Amniotic stem cell (primary cell): ENCODE measurements at places on chromosomes 13 and 19.

GRCh38 chr19:3433313-3433712, 47.0 kb downstream of the SMIM24 start:
- no peak for DNase-seq

- no peak for DNase-seq
These were observed 14.7 kb upstream of the EVI5L start for GRCh38 chr19:7815325-7815724.

DNA sequence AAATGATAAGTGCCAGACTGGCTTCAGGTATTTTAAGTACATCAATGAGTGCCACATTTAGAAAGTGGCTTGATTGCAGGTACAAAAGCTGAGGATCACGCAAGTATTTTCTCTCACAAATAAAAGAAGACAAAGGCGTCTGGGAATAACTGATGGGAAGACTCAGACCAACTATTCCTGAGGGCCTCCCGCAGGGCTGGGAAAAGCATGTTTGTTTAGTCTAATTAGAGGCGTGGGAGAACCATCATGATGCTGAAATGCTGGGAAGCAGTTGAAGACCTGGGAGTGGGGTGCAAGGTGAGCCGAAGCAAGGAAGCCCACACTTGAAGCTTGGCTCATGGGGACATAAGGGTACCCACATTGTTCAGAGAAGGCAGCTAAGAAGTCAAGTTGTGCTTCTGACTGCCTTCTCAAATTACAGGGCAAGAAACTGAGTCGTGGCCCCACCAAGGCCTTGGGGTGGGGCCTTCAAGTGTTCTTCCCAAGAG, 536.0 kb downstream of the MYO16 start:
- no peak for DNase-seq

- DNase-seq, result no peak
These were observed 164.9 kb downstream of the ZIC5 start for GRCh38 chr13:99806671-99807070.

GRCh38 chr13:49927755-49928154, 8.4 kb downstream of the SPRYD7 start:
- no peak for DNase-seq

DNA sequence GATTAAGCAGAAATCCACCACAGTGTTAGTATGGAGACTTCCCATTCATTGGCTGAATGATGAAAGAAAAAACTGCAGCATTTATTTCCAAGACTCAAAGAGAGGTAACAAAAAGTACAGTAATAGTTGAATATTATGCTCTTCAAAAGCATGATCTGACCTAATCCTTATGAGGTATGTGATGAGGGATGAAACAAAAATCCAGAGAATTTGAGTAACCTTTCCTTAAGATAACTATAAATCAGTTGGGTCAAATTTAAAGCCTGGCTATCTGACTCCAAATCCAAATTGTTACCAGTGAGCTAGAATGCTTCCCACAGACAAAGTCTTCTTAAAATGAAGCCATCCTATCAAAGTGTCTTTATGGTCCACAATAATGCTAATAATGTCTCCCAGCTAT, 38.1 kb downstream of the NUFIP1 start:
- no peak for DNase-seq

- no peak for DNase-seq
These were observed 38.7 kb downstream of the ADGRE1 start for GRCh38 chr19:6925801-6926751.

DNA sequence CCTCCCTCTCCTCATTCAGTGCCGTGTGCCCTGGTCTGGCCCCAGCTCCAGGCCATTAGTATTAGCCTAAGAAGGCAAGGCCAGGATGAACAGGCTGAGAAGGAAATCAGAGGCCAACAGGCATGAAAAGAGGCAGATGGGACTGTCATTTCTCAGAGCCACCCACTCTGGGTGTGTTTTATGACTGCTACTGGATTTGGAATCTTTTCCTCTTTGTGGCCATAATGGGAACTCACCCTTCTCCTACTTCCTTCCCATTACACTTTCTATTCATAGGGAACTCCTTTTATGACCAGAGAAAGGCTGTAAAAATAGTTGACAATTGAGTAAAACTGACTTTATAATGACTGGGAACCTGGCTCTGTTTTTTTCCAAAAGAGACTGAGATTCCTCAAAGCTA, 17.7 kb downstream of the CEACAM8 start:
- DNase-seq, result no peak

DNA sequence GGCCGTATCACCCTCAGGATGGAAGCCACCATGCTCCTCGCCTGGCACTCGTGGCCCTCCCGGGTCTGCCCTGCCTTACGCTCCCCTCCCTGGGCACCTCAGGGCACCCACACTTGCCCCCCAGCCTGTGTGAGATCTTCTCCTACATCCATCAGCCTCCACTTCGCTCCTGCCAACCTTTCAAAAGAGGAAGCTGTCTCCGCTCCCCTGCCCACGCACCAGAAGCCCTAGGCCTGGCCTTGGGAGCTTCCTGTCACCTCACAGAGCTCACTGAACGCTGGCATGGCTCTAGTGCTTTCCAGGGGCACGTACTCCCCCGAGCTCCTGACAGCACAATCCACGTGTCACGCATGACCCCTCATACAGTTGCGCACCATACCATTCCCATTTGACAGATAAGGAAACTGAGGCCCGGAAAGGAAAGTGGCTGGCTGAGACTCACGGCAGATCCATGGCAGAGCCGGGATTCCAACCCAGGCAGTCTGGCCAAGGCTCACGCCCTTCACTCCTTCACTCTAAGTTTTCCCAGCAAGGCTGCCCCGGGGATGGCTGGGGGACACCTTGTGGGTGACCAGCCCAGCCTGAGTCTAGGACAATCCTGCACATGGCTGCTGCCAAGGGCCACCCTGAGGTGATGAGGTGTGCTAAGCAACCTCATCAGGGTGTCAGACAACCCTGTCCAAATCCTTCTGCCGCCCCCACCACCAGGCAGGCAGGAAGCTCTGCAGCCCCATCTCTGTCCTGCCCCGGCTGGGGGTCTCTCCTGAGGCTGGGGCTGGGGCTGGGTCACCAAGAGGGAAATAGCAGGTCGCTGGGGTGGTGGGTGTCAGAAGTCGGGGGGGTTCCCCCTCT, 19.3 kb downstream of the PPP1R12C start:
- DNase-seq, result no peak

DNA sequence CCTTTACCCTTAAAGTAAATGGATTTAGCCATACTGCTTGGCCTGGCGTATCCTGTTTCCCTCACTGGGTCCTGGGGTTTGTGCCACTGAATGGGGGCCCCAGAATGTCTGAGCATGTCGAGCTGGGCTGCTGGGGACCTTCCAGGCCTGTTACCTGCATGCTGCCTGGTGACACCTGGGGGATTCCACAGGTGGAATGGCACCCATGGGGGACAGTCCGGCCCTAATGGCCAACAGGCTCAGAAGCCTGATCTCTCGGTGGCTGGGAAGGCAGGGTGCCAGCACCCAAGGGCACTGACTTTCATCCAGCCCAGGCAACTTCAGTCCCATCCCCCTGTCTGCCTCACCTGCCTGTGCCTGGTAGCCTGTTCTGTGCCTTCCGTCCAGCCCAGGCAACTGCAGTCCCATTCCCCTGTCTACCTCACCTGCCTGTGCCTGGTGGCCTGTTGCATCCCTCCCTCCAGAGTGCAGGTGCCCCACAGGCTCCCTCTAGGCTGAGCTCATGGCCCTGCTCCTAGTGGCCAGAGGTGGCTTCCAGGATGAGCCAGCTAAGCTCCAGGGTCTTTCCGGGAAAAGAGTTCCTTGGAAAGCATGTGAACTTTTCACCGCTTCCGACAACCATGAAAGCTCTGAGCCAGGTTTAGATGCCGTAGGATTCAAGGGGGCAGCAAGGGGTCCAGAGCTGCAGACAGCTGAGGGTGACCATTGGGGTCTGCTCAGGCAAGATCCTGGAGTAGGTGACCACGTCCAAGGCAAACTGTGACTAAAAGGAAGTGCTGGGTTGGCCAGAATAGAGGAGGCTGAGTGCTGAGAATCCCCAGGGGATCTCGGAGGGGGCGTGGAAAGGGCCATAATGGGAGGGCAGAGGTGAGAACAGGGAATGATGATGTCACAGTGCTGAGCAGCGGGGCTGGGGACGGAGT, 30.3 kb upstream of the ZNF492 start:
- DNase-seq, result no peak

GRCh38 chr13:111213964-111214726, 99.0 kb downstream of the ARHGEF7 start:
- no peak for DNase-seq

GRCh38 chr19:31064491-31064890, 284.7 kb downstream of the TSHZ3 start:
- DNase-seq, result no peak

DNA sequence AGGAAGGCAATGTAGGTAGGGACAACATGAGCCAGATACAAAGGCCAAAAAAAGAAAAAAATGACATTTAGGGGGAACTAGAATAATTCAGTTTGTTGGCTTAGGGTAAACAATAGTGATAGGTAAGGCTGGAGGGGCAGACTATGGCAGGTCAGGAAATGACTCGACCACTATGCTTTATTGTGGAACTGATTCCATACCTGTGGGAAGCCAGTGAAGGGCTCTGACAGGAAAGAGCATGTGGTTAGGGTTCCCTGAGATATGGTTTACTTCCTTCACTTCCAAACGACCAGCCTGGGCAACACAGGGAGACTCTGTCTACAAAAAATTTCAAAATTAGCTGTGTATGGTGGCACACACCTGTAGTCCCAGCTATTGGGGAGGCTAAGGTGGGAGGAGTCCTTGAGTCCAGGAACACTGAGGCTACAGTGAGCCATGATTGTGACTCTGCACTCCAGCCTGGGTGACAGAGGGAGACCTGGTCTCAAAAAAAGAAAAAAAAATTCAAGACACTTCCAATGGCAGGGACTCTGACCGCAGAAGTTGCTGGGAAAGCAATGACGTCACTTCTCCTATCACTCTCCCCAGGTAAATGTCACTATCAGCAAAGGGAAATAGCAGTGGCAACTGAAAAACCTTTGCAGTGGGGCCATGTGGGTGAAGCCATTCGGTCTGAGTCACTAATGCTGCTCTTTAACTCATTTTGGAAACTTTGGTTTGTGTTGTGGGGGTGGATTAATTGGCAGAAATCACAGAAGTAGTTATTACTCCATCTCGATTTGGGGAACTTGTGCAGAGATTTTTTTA, 192.8 kb upstream of the TSC22D1 start:
- no peak for DNase-seq

- no peak for DNase-seq
These were observed 22.8 kb upstream of the ABCC4 start for GRCh38 chr13:95323930-95324662.

- no peak for DNase-seq
These were observed 155.3 kb upstream of the ZNF507 start for GRCh38 chr19:32189956-32190706.

DNA sequence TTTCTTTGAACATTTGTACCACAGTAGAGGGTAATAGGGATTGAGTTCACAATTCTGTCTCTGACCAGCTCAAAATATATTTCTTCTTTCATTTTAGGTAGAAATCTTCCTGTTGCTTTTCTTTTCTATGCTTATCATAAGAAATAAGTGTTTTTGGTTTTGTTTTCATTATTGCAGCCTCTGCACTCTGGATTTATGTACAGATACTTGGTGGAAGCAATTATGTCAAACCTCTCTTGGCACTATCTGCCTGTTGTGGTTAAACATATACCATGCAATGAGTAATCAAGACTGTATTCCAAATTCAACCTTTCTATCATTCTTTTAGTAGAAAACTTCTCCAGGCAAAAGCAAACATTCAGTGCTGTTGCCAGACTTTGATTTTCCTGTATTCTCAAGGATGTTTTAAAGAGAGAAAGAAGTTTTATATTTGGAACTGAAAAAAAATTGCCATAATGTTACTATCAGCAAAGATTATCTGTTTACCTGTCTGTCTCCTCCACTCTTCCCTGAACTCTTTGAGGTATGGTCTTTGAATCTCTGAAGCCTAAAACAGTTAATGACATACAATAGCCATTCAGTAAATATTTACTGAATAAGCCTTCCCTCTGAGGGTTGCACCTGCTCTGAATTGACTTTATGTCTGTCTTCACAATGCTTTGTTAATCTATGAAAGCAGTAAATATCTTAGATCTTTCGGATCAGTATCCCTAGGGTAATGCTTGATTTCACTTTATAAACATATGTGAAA, 612.5 kb upstream of the PRR20A start:
- no peak for DNase-seq

- peak; percentile 79 for DNase-seq
These were observed 221.9 kb downstream of the TSHZ3 start for GRCh38 chr19:31127134-31127967.

GRCh38 chr19:46481223-46481848, 10.0 kb upstream of the PNMA8A start:
- no peak for DNase-seq

DNA sequence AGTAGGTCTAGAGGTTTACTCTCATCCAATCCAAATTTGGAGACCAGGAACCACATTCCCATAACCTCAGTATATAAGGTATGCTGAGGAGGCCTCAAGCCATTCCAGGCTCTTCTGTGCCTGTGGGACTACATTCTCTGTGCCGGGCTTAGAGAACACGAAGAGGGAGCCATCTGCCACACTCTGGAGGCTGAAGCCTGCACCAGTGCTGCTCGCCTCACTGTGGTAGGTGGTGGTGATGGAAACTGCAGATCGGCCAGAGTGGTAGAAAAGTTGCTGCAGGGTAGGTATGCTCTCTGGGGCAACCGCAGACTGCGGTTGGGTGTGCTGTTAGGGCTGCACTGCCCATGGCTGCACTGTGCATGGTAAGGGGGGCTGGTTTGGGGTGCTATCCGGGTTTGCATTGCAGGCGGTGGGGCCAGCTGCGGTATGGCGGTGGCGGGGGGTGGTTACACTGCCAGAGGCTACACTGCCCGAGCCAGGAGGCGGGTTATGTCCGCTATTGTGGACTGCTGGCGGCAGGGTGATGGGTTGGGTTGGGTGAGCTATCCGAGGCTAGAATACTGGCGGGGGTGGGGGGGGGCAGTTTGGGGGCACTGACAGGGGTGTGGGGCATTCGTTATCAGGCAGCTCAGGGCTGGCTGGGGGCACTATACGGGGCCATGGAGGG, 145.0 kb downstream of the TNFRSF19 start:
- DNase-seq, result no peak
